ENCODE measurements at places on chromosomes 12 and 14.

GRCh38 chr12:42584651-42585111, 4.9 kb downstream of the PRICKLE1 start:
- DNase-seq: no peak

DNA sequence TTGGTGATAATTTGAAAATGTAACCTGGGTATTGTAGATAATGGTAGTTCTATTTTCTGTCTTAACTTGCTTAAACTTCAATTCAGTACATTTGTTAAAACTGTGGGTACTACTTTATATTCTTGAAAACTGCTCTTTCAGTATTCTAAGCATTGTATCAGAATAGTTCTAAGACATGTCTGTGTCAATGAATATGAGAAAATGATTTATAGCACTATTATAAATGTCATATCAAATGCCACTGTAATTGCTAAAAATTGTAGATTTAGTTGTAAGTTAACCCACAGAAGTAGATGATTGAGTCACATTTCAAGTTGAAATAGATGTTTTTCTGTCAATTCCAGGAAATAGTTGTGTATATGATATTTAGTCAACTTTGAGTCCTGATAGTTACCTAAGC, 2.4 kb downstream of the NAA30 start:
- DNase-seq: peak; percentile 14

DNA sequence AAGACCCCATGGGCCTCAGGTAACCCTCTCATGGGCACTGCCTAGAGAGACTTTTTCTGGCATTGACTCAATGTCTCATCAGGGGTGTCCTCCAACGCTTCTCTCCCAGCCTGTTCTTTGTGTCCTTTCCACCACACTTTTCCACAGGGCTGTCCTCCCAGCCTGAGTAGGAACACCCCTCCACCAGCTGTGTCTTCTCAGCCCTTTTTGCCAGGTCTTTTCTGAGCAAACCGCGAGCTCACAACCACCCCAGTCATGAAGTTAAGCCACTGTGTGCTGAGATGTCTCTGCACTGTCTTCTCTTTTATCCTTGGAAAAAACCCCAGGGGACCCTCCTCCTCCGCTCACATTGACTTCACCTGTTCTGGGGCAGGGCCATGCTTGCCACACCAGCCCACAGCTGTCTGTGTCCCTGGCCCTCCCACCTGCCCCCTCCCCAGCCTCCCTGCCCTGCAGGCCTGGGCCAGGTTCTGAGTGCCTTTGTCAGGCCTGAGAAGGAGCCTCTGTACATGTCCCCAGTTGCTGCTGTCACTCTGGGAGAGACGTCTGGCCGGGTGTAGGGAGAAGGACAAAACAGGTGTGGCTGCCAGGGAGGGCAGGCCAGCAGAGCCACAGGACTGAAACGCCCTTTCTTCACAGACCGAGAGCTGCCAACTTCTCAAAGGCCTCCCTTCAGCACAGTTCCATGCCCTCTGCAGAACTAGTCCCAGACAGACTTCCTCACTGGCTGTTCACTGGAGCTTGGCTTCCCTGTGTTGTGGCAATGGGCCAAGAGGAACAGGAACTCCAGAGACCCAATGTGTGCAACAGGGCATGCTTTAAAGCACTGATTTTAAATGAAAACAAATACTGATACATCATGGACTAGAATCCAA, 50.5 kb upstream of the PNMA1 start:
- DNase-seq: peak; percentile 55

GRCh38 chr14:101844751-101845150, 83.2 kb downstream of the PPP2R5C start:
- no peak for DNase-seq

GRCh38 chr12:6494258-6494743, 399 bp downstream of the NCAPD2 start:
- peak; percentile 16 for DNase-seq

GRCh38 chr14:81252278-81252677, 31.5 kb upstream of the GTF2A1 start:
- no peak for DNase-seq

DNA sequence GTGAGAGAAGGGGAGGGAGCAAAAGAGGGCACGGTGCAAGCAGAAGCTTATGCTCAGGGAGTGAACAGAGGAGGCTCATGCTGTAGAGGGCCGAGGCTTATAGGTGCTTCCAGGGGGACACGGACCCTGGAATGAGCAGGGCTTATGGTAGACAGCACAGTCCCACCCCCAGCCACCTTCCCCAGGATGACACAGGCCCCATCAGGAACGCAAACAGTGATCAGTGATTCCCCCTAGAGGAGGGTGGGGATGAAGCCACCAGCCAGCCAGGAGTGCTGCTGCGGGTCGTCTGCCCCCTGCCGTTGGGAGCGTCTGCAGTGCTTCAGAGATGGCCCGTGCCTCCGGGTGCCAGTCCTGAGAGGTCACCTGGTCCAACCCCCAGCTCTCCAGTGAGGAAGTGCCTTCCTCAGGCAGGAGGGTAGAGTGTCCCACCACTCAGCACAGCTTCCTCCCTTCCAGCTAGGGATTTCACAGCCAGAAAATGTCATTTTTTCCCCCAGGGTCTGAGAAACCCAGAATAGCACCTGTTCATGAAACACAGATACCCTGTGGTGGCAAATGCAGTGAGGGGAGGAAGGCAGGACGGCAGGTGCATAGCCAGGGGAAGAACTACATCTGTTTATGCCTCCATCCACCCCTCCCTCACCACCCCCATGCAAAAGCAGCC, 60.7 kb downstream of the SLC6A12 start:
- peak; percentile 58 for DNase-seq

- no peak for DNase-seq
These were observed 157.5 kb upstream of the HIF1A start for GRCh38 chr14:61537563-61538463.

GRCh38 chr14:68665792-68666204, 127.1 kb downstream of the ZFP36L1 start:
- DNase-seq: no peak

GRCh38 chr12:112479413-112479812, 60.7 kb downstream of the PTPN11 start:
- no peak for DNase-seq
